Substantia nigra (tissue), 51 donors: ENCODE measurements at places on chromosomes 2 and 18.
A peak's percentile ranks its signal among the peaks of the same experiment; 100 is the strongest.

GRCh38 chr2:233251306-233252116 lies at the start of gene ATG16L1:
TSS of gene ATG16L1 (plus strand) at chr2:233251673. CDS start at chr2:233251828, 155 bp downstream.
- DNase-seq: peak; percentile 91

DNA sequence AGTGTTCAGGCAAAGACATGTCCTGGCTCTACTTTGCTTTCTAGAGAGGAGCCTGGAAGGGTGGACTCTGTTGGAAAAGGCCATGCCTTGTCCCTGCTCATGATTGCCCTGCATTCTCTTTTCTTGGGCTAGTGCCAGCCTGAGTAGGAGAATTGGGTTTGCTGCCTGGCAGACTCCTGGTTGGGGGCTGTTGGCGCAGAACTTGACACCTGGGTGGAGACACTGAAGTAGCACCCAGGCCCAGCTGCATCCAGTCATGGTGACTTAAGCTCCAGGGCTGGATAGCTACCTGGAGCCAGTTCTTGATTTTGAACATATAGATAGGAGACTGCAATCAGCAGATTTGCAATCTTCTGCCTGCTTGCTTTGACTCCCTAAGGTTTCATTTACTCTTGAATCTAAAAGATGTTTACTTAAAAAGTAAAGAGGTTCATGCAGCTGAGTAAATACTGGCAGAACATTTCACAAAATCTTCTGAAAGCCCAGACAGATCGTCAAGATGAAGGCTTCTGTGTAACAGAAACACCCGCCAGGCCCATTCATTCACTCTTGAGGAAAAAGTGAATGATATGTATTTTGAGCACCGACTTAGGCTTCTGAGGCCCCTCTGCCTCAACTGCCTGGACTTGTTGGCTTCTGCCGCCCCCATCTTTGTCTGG lies 38.0 kb upstream of the YWHAQ start:
- no peak for DNase-seq

- DNase-seq: no peak
Measured at GRCh38 chr18:47936952-47937351, 6.5 kb upstream of the SMAD2 start.

GRCh38 chr2:98737848-98738247 lies 6.9 kb upstream of the MGAT4A start:
- DNase-seq: no peak

DNA sequence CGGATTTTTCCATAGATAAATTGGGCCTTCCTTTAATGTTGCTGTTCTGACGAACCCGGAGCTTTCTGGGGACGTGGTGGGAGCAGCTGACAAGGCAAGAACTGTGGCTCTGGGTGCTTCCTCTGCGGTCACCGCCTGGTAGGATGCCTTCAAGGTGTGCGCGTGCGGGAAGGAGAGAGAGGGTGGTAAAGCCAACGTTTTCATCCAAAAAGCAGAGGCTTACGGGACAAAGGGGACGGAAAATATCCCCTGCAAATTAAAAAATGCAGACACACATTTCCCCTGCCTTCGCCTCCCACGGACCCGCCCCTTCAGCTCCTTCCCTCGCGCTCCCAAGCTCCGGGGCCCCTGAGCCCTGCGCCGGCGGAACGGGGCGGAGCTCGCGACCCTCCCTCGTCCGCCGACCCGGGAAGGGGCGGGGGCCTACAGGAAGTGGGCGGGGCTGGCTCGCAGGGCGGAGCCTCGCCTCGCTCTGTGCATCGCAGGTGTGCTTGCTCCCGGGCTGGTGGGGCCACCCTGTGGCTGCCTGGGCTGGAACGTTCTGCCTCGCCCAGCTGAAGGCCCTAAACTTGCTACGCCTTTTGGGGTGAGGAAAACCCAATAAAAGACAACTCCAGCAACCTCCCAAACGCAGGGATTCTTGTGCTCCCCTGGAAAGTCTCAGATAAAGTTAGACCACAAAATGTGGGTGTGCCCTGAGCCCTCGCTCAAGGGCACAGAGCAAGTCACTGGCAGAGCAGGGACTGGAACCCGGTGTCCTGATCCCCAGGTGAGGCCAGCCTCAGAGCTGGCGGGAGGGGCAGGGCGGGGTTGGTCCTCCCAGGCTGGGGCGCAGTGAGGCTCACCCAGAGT lies 25.4 kb upstream of the SLC66A3 start:
- DNase-seq: no peak

- DNase-seq: no peak
Measured at GRCh38 chr18:44143072-44143471, 537.6 kb upstream of the SETBP1 start.

DNA sequence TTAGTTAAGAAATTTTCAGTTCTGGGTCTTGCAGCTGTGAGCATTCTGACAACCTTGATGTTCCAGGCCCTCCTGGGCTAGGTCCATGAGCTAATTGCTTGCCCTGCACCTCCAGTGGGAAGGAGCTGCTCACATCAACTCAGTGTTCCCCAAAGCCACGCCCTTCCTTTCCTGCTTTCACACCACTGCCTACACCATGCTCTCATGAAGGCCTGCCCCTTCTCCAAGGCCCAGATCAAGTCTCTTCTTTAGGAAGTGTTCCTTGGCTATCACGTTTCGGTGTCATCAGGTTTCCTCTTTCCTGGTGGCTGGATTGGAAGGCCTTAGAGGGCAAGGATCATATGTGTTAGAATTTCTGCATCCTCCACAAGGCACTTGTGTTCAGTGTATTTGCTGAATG lies 18.8 kb downstream of the TMEM127 start:
- DNase-seq: no peak

DNA sequence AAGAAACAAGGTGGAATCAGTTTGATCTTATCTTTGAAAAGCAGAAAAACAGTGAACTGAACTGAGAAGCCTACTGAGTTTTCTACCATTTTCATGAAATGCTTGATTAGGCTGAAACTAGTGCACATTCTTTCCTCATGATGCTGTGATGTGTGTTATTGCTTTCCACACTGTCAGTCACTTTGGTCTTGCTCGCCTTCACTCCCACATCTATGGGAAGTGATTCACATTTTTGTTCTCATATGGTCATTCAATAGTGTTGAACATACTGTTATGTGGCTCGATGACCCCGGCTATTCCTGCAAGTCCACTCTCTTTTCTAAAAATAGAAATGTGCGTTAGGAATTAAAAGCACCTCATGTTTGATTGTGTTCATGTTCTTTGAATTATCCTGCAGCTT lies 129.7 kb downstream of the TGIF1 start:
- DNase-seq: no peak

DNA sequence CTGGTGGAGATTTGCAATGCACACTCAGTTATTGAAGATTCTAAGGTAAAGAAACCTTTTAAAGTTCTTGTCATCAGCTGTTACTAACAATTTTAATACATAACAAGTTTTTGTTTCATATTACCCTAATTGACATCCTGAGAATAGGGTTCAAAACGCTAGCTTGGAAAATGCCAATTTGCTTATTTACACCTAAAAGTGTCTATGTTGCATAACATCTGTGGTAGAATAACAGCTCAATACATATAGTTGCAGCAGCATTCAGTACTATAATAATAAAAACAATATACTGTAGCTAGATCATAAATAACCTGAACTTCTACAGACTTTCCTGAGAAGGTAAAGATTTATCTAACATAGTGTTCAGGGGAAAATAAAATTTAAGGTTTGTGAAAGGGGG lies 219.0 kb downstream of the OSR1 start:
- DNase-seq: no peak

GRCh38 chr18:75656035-75656434 lies 228.5 kb upstream of the SMIM21 start:
- no peak for DNase-seq

DNA sequence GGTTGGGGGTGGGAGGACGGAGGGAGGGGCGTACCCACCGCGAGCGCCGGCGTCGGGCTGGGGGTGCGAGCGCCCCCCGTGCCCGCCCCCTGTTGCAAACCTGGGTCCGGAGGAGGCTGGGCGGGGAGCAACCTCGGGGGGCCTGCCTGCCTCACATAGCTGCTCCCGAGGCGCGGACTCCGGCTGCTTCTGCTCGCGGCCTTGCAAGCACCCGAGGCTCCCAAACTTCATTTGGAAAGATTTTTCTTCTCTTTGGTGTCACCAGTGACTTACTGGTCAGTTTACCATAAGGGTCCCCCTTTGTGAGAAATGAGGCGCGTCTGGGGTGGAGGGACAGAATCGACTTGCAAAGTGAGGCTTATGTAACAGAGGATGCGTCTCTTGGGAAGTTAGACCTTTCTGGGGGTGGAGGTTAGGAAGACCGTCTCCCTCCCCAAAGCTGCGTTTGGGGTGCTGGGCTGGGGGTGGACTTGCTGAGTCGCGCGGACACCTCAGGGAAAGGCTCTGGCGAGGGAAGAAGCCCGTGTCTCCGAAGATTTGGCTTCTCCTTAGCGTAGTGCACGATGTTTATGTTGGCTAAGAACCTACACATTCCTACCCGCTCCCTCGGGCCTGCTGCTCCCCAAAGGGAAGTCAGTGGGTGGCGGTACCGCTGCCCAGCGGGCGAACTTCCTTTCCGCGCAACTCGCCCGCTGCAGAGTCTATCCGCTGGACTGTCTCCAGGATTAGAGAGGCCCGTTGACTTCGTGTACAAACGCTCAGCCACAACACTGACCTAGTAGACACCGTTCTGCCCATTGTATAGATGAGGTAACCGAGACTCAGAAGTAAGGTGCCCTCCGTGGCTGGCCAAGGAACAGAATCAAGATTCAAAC lies 559 bp downstream of the TMEM37 start:
- DNase-seq: no peak

- no peak for DNase-seq
Measured at GRCh38 chr2:184370954-184371353, 227.4 kb upstream of the ZNF804A start.

- no peak for DNase-seq
Measured at GRCh38 chr2:210195101-210195852, 24.1 kb upstream of the KANSL1L start.

GRCh38 chr2:235049069-235049468 lies 97.3 kb downstream of the SH3BP4 start:
- DNase-seq: no peak

DNA sequence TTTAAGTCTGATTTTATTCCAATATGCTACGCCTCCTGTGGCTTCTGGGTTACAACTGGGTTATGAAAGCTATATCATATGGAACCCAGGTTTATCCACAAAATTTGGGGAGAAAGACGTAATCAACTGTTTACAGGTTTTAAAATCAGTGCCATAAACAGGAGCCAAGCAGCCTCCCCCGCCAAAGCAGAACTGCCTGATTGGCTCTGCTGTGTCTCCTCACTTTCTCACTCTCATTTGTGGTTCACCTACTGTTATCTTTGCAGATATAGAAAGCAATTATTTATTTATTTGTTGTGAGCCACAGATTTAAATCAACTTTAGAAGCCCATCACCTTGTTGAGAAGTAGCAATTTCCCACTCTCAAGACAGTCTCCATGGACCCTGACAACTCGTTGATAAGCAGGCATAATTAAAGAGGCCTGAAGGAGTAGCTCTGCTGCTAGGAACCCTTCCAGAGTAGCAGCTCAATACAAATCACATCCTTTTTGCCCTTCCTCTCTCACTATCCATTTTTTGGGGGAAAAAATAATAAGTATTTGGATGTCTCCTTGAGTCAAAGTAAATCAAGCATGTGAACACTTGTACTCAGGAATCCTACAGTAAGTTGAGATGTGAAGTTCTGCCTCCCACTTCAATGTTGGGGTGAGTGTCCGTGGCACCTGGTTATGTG lies 191.0 kb upstream of the CCDC150 start:
- no peak for DNase-seq

DNA sequence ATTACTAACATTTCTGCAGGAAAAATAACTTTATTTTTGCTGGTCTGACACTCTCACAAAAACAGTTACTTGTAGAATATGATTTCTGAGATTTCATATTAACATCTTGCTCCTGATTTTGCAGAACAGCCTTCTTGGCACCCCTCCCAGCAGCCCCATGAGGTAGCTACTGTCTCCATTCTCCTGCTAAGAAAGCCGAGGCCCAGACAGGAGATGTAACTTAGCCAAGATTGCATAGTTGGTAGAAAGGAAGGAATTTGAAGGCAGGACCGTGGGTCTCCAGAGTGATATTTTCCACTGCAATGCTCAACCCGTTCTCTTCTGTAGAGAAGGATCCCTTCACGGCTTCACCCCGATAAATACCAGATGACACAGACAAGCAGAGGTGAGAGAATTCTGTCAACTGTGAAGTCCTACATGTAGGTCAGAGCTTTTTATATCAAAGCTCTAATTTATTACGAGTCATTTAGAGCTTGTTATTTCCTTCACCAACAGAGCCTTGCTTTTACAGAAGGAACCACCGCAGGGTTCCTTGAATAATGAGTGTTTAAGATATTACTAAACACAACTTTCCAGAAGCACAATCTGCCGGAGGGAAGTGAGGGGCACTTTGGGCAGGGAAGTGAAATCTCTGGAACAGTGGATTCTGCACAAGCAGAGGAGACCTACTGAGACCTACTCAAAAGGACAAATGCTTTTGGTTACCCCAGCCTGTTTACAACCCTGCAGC lies 48.0 kb upstream of the MYCN start:
- no peak for DNase-seq

DNA sequence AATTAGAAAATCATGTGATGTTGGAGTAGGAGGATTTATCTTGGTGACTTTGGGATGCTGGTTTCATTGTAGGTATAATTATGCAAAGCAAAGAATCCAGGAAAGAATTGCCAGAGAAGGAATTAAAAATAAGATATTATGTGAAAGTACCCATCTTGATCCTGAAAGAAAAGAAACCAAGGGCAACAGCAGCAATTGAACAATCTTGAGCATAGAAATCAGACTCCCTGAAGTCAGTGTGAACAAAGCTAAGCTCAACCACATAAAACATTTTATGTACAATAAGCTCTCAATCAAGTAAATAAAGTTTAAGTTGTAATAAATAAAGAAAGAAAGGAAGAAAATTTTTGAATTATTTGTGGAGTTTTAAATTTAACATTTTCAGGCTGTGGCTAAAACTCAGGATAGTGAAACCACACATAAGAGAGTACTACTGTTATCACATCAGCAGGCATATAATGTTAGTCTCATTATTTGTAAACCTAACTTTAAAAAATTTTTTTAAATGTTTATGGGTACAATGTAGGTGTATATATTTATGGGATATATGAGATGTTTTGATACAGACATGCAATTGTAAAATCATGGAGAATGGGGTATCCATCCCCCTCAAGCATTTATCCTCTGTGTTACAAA lies 32.8 kb upstream of the GPR55 start:
- DNase-seq: no peak

DNA sequence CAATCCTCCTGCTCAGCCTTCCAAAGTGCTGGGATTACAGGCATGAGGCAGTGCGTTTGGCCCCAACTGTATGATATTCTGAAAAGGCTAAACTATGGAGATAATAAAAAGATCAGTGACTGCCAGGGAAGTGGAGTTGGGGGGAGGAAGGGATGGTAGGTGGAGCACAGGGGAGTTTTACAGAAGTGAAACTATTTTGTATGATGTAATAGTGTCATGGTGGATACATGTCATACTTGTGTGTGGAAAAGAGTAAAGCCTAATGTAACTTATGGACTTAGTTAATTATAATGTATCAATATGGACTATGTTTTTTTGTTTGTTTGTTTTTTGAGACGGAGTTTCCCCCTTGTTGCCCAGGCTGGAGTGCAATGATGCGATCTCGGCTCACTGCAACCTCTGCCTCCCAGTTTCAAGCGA lies 2.9 kb upstream of the GGCX start:
- DNase-seq: no peak
